Stimulated activated CD8-positive, alpha-beta memory T cell treated with anti-CD3 and anti-CD28 coated beads, Interleukin-7, amount 100 ng/mL, for 1 hour (primary cell): ENCODE measurements at places on chromosomes 6 and 20.

GRCh38 chr6:125273251-125273650 is 28.5 kb downstream of the HDDC2 start:
- DNase-seq, result no peak

GRCh38 chr20:3980260-3981131 is 34.9 kb downstream of the RNF24 start:
- no peak for DNase-seq

DNA sequence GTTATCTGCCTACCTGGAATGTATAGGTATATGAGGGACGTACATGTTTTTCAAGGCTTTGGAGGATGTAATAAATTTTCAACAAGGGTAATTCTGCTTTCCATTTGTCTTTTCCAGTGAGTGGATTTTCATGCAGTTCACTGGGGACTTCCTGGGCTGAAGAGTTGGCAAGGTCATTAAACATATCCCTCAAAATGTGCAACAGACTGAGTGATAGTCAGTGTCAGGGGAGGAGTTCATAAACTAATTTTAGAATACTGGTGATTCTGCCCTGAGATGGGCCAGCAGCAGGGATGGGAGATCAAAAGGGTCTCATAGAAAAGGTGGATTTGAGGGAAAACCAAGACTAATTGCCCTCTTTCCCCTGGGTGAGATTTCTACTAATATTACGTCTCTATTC is 122.3 kb upstream of the CLDN20 start:
- no peak for DNase-seq

- no peak for DNase-seq
Measured at GRCh38 chr6:38974389-38975151, 74.0 kb upstream of the GLP1R start.
